ENCODE measurements at places on chromosomes 1 and 21. TPM values are rescaled to one million over a fixed set of nuclear protein-coding genes. Genes with fewer than 3 reads are reported as not detected.

The ERICH3 gene
- polyA plus RNA-seq: 0.05 TPM

The PTPRU gene
- 7.4 TPM for polyA plus RNA-seq

The PAPPA2 gene
- 3.3 TPM for polyA plus RNA-seq

The RGS8 gene
- polyA plus RNA-seq: not detected

The VWA5B1 gene
- not detected for polyA plus RNA-seq
